Panc1 (cell line): ENCODE measurements at places on chromosomes 12 and 14. TPM values are rescaled to one million over a fixed set of nuclear protein-coding genes. Genes with fewer than 3 reads are reported as not detected.

DNA sequence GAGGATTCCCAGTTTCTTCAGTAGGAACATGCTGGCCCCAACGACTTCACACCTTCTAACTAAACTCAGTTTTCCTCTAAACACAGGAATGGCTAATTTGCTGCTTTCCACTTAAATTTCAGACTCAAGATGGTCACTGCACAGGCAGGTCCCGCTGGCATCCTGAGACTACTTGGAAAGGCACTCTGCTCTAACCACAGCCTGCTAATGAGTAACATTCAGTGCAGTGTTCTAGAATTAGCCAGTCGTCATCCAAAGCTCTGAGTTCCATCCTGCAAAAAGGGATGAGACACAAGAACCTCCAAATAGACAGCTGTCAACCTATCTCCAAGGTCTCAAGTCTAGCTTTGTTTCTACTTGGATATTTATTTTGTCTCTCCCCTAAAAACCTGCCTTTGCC is 6.0 kb downstream of the CCDC92 start:
- DNase-seq = no peak
- H3K27me3 ChIP-seq = no peaks in the 10 kb centered on the region
- H3K27ac ChIP-seq = no peak overlapping the region
- no peak overlapping the region for H3K4me3 ChIP-seq

SYCP3 gene
- not detected for total RNA-seq

DNA sequence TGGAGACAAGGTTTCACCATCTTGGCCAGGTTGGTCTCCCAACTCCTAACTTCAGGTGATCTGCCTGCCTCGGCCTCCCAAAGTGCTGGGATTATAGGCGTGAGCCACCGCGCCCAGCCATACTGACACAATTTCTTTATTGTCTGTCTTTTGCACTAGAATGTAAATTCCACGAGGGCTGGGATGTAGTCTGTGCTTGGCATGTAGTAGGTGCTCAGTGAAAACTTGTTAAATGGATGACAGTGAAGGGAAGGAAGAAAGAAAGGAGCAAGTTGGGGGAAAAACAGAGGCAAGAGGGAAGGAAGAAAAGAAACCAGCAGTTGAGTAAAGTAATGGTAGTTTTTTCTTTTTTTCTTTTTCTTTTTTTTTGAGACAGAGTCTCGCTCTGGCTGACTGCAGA is 53.1 kb downstream of the LIMA1 start:
- no peak overlapping the region for H3K27ac ChIP-seq
- DNase-seq = no peak
- no peaks in the 10 kb centered on the region for H3K27me3 ChIP-seq
- H3K4me3 ChIP-seq = no peak overlapping the region
- peaks cover 7% of the 10 kb centered on the region for H3K4me1 ChIP-seq
- H3K36me3 ChIP-seq = no peaks in the 10 kb centered on the region

GRCh38 chr12:54432815-54433164 is 13.7 kb upstream of the ITGA5 start:
- H3K27me3 ChIP-seq = no peaks in the 10 kb centered on the region; the same call in 1 of the 2 replicates
- no peak overlapping the region for H3K27ac ChIP-seq
- H3K4me1 ChIP-seq = peaks cover 3% of the 10 kb centered on the region; the same call in 1 of the 2 replicates
- no peak overlapping the region for H3K4me3 ChIP-seq
- DNase-seq = no peak
